ENCODE measurements at places on chromosomes 1 and 21.

GRCh38 chr21:25421321-25422028 is 185.8 kb downstream of the MRPL39 start:
- DNase-seq: no peak

DNA sequence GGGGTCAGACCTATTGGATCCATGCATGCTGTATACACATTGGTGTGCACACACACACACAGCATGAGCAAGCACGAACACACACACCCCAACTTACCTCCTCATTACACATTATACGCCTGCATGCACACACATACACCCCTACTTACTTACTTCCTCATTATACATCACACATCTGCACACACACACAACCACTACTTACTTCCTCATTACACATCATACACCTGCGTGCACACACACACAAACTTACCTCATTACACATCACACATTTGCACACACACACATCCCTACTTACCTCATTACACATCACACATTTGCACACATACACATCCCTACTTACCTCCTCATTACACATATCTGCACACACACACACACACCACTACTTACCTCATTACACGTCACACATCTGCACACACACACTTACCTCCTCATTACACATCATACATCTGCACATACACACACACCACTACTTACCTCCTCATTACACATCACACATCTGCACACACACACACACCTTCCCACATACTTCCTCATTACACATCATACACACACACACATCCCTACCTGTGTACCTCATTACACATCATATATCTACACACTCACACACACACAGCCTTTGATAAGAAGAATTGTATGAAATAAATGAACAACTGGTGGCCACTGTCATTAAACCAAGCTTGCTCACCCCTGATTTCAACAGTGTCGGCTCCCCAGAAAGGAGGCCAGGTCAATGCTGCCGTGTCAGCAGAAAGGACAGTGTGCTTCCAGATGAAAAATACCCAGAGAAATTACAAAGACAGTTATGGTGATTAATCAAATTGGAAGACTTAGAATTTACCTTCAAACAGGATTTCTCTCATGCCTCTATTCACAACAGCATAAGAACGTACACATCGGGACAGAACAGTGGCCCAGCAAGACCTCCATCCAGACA is 117.8 kb downstream of the SETD4 start:
- no peak for DNase-seq

DNA sequence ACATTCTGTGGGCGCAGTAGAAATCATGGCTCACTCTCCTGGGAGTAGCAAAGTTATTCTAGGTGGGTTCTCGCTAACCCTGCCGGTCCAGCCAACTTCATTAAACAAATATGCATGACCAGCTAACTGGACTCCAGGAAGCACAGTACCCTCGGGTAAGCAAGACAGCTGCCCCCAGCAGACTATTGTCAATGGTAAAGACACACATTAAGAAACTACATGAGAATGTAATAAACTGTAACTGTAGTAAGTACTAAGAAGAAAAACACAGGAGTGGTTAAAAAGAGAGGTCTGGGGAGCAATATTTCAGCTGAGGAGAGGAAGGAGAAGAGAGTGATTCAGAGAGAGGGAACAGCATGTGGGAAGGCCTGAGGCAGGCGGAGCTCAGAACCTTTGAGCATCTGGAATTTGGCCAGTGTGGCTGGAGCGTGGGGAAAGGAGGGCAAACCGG is 7.4 kb downstream of the SLC2A5 start:
- DNase-seq: peak; percentile 14

GRCh38 chr1:56495538-56495937 is 83.8 kb downstream of the PLPP3 start:
- no peak for DNase-seq

DNA sequence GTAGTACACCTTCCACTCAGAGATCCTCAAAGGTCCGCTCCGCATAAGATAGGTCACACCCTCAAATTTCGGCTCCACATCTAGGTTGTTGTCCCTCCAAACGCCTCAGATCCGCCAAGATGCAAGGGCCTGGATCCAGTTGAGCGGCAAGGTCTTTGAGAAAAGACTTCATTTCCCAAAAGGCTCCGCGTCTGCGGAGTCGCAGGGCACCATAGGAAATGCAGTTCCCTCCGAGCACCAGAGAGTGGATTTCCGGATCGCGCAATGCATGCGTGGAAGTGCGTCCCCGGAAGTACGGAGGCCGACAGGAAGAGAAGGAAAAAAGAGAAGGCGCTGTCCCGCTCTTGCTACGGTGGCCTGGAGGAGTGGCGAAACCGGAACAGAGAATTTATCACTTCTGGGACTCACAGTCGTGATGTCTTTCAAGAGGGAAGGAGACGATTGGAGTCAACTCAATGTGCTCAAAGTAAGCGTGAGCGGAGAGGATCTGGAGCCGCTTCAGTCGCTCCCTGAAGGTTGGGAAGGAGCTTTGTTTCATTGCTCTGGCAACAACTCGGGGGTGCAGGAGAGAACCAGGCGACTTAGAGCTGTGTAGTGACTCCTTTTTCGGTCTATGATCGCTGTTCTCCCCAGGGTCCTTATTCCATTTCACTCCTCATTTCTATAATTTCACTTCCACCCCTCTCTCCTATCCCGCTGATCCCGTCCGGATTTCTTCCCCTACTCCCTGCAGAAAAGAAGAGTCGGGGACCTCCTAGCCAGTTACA is at the start of the genes LYSMD1 and SCNM1:
Gene LYSMD1 (minus strand): TSS at position 165 of the 767 bp plus-strand sequence. CDS start 644 bp downstream, outside the sequence.
Gene SCNM1 (plus strand): TSS at position 407 of the 767 bp plus-strand sequence. CDS start 9 bp downstream, at position 416.
- DNase-seq: peak; percentile 98

DNA sequence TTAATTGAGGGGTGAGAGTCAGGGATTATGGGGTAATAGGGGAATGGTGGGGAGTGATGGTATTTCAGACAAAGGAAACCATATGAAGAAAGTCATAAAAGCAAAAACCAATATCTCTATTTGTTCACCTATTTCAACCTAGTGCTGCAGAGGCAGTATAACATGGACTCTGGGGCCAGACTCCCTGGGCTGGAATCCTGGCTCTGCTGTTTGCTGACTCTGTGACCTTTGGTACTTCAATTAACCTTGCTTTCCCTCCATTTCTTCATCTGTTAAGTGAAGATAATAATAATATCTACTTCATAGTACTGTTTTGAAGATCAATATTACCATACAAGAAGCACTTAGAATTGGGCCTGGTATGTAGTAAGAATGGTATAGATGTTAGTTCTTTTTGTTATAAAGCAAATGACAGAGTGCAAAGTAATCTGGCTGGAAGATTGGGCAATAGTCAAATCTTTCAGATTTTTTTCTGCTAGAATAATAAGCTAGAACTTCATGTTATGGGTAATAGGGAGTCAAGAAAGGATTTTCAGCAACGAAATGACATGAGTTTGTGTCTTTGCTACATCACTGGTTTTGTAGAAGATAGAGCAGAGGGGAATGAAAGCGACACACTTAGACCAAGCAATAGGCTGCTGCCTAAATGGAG is 9.0 kb downstream of the EPHX4 start:
- no peak for DNase-seq

GRCh38 chr1:214842856-214843255 is 239.7 kb upstream of the KCNK2 start:
- DNase-seq: no peak

- no peak for DNase-seq
Observed at GRCh38 chr1:110722807-110723206, 48.1 kb upstream of the KCNA3 start.

- DNase-seq: no peak
Observed at GRCh38 chr1:25573961-25574360, 30.6 kb downstream of the LDLRAP1 start.

GRCh38 chr1:11594222-11594621 is 60.0 kb downstream of the FBXO2 start:
- no peak for DNase-seq

GRCh38 chr1:21781815-21782348 is 1.1 kb downstream of the USP48 start:
- DNase-seq: no peak

DNA sequence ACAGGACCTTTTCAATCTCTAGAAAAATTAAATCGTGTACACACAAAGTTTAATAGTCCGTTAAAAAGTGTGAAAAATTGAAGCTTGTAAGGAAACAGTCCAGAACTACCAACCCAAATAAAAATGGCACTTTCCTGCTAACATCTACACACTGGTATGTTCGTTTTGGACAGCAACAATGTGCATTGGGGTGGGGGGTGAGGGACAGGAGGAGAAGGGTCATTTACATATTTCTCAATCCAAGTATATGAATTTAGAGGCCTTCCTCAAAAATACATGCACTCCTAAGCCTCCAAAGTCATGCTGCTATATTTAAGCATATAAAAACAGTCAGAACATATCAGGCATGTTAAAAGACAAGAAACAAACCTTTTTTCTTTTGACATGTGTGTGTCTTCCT is 2.5 kb downstream of the PPP1R15B start:
- no peak for DNase-seq

DNA sequence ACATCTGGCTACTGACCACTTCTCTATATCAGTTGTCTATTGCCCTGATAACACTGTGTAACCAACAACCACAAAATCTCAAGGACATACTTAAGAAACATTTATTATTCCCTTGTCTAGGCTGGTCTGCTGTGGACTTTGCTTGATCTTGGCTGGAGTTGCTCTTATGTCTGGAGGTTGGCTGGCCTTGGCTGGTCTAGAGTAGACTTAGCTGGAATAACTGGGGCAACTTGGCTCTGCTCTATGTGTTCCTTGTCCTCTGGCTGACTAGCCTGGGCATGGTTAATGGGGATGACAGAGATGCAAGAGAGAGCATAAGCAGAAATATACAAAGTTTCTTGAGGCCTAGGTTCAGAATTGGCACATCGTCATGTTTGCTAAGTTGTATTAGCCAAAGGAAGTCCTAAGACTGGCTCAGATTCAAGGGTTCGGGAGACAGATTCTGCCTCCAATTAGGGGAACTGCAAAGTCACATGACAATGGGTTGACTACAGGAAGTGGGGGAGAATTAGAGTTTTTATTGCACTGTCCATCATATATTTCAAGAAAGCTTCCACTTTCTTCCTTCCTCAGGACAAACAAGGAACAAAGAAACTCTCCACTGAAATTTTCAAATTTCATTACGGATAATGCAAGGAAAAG is 61.4 kb upstream of the HMCN1 start:
- no peak for DNase-seq

DNA sequence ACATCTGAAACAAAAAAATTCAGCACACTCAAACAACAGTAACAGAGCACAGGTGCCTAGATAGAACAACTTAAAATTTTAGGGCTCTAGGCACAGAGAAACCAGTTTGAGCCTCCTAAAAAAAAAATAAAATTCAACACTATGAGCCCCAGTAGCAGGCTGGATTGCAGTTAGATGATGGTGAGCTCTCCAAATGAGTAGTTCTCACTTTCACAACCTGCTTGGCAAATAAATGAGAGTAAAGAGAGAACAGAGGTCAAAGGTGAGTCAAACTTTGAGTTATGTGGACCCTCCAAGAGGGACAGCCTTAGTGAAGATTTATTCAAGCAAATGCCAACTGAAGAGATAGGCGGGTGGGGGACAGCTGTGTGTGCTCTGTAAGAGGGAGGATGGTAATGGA is 3.6 kb downstream of the BEND5 start:
- no peak for DNase-seq

DNA sequence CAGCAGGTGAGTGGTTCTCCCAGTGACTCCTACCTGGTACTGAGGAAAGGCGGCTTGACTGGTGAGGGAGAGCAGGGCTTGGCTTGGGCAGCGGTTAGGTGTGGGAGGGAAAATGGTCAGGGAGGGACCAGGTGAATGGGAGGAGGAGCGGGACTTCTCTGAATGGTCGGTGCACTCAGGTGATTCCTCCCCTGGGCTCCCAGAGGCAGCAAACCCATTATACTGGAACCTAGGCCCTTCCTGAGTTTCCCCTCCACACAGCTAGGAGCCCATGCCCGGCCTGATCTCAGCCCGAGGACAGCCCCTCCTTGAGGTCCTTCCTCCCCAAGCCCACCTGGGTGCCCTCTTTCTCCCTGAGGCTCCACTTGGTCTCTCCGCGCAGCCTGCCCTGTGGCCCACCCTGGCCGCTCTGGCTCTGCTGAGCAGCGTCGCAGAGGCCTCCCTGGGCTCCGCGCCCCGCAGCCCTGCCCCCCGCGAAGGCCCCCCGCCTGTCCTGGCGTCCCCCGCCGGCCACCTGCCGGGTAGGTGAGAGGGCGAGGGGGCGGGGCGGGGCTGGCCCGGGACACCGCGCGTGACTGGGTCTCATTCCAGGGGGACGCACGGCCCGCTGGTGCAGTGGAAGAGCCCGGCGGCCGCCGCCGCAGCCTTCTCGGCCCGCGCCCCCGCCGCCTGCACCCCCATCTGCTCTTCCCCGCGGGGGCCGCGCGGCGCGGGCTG is 2.3 kb downstream of the ARTN start:
- DNase-seq: no peak

- DNase-seq: no peak
Observed at GRCh38 chr1:154433161-154433764, 28.1 kb downstream of the IL6R start.

- no peak for DNase-seq
Observed at GRCh38 chr1:35886577-35887431, 3.8 kb downstream of the AGO1 start.

DNA sequence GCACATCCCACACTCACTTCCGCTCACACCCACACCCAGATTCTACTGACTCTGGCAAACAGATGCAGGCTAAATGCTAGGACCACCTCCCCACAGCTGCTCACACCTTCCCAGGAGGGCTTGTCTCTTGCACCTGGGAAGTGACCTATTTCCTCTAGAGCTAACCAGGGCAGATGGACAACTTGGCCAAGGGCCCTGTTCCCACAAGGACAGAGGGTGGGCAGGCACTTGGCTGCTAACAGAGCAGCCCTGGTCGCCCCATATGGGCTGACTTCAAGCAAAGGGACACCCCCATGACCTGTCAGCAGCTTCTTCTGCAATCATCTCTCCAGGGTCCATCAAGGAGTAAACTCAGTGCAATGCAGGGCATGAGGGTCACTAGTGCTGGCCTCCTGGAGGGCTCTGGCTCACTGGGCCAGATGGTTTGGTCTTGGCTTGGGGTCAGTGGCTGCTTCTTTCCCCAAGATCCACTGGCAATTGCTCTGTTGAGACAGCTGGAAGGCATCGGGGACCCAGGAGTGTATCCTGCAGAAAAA is 641.5 kb downstream of the PLPP3 start:
- no peak for DNase-seq

DNA sequence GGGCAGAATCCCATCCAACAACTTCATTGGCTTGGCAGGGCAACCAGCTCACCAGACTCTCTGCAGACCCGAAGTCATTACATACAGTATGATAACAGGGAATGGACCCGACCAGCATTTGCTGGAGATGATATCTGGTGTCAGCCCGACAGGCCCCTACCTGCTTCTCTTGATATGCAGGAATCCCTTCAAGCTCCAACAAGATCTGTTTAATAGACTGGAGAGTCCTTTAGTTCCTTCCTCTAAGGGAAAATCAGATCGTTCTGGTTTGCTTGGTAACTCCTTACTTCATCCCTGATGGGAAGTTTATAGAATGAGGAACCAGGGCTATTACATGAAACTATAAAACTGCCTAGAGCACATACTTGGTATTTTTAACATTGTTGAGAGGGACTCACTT is 61.2 kb downstream of the EDARADD start:
- no peak for DNase-seq

- DNase-seq: peak; percentile 92
Observed at GRCh38 chr1:86487131-86487810, 18.5 kb downstream of the CLCA1 start.

DNA sequence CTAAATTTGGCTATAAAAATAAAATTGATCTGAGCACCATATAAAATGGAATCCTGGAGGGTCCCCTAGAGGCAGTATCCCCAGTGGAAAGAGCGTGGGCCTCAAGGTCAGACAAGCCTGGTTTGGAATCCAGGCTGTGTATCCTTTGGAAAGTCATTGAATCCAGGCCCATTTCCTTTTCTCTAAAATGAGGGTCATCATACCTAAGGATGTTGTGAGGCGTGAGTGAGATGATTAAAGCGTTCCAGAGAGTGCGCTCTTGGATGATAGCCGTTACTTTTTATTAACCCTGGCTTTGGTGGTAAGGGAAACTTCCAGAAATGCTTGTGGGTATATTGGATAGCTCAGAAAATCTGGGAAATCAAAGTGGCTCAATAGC is 683 bp upstream of the ZNF436 start:
- DNase-seq: no peak

All from HFF-Myc (cell line).